ENCODE measurements at places on chromosomes 6 and 20.

GRCh38 chr6:69005199-69005598 is 370.1 kb downstream of the ADGRB3 start:
- DNase-seq: no peak

DNA sequence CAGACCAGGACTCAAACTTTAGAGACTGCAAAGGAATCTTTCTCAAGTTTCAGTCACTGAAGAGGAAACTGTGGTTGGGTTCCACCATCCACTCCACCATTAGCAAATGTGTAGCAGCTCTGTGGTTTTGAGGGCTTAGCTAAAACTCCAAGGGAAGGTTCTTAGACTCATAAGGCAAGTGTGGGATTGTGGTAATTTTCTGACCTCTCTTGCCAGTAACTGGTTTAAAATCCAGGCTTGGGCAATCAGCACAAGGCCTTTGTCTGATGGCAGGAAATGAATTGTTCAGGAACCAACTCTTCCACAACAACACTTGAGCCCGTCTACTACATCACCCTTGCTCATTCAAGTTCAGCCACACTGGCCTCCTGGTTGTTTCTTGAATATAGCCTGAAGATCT is 68.6 kb upstream of the FBXL4 start:
- DNase-seq: peak; percentile 3

GRCh38 chr6:39124114-39124513 is 9.1 kb upstream of the SAYSD1 start:
- no peak for DNase-seq

- DNase-seq: no peak
These were observed 20.9 kb upstream of the PI3 start for GRCh38 chr20:45153752-45154151.

DNA sequence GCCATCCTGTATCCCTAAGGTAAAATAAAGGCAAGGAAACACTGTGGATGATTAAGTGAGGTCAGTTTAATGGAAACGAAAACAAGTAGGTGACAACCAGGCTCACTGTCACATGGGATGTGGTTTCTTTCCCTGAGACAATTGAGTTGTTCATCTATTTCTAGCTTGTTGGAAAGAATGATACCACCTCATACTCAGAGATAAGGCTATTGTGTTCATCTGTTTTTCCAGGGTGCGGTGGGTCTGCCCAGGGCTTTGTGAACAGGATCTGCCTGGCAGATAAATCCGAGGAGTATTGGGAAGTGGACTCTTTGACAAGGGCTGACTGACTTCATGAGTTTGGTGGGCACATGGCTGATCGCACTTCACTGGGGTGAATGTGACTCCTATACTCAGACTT is 80.8 kb upstream of the TIAM2 start:
- no peak for DNase-seq

GRCh38 chr6:61868507-61869080 is 417.4 kb downstream of the KHDRBS2 start:
- no peak for DNase-seq
